ENCODE measurements at places on chromosomes 16 and 17.
A peak's percentile ranks its signal among the peaks of the same experiment; 100 is the strongest.

DNA sequence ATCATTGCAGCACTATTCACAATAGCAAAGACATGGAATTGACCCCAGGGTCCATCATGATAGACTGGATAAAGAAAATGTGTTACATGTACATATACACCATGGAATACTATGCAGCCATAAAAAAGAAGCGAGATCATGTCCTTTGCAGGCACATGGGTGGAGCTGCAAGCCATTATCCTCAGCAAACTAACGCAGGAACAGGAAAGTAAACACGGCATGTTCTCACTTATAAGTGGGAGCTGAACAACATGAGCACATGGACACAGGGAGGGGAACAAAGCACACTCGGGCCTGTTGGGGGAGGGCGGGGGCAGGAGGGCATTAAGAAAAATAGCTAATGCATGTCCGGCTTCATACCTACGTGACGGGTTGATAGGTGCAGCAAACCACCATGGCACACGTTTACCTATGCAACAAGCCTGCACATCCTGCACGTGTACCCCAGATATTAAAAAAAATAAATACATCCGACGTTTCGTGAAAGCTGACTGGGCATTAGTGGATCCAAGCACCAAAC lies 28.9 kb downstream of the ZNF778 start:
- no peak for DNase-seq

DNA sequence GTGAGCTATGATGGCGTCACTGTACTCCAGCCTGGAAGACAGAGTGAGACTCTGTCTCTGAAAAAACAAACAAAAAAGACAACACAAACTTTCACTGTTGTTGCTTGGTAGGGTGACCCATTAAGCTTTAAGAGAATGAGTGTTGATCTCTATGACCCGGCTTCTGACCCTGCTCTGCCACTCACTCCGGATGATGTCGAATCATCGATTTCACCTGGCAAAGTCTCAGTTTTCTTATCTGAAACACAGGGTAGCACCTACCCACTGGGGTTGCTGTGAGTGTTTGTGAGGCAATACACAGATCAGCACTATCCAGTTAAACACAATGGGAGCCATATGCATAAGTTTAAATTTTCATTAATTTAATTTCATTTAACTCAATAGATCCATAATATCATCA lies 20.6 kb upstream of the IRF8 start:
- DNase-seq = no peak

DNA sequence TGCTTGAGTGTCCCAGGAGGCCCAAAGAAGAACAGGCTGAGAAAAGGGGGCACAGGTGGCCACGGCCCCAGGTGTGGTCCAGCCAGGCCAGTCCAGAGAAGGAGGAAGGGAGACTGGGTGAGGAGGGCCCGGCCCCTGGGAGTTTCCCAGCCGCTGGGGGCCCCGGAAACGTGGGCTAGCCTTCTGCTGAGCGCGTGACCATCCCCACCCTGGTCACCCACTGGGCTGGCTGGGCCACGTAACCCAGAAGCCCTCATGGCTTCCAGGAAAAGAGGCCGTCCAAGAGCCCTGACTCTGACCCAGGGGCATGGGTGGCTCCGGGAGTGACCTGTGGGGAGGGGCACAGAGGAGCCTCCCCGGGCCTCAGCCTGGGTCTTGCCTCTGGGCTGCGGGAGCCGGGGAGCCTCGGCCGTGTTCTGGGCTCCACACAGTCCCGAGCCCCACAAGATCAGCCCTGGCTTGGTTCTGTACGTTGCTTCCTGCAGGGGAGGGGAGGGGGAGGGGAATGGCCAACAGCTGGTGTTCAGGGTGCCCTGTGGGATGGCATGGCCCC lies 29.8 kb upstream of the ACSF3 start:
- DNase-seq = no peak

DNA sequence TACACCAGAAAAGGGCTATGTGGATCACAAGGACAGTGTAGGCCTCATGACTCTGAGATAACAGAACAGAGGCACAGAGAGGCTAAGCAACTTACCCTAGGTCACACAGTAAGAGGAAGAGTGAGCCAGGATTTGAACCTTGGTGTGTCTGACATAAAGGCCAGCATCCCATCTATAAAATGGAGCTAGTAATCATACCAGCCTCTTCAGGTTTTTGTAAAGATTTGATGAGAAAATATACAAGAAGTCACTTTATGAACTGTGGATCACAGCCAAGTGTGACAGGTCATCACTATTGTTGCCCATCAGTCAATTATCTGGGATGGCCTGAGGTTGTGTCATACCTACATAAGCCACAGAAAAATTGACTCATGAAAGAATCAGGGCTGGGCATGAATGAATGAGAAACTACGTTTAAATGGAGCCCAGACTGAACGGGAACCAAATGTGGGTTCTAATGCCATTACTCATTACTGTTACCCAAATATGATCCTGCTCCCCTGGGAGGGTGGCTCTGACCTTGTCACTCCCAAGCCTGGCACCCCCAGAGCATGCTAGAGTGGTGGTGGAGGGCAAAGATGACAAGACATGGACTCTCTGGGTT lies 21.0 kb downstream of the FBXO39 start:
- no peak for DNase-seq

DNA sequence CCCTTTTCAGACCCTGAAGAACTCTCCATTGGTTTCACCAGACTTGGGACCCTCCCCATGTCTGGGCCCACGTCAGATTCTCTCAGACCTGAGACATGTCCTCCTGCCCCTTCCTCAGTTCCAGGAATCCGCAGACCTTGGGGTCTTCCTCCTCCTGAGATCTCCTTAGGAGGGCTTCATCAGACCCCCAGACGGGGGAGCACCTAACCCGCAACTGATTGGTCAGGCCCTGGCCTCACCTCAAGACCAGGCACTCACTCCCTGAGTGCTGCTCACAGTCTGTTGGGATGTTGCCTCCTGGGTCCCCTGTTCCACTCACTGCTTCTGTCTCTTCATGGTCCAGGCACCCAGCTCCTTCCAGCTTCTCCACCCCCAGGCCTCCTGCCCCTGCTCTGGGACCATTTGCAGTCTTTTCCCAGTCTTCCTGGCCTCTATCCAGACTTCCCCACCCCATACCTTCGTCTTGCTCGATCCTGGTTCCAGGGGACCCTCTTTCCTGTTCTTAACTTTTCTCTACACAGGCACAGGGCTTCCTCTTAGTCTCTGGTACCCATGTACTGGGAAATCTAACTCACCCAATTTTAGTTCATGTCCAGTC lies 1.2 kb downstream of the GID4 start:
- no peak for DNase-seq

DNA sequence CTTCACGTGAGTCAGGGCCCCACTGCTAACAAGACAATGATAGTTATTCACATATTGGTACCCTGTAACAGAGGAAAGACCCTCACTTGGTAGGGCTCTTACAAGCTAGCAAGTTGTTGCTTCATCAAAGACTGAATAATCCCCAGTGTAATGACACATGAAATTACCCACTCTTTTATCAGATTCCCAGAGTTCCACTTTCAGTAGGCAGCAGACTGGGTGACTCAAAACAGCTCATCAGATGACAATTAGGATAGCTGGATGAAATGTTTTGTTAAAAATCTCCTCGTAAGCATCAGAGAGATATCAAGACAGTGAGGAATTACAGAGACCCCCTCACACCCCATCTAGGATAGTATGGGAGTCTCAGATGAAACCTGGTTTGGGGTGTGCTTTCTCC lies 6.8 kb upstream of the OR1E2 start:
- no peak for DNase-seq

DNA sequence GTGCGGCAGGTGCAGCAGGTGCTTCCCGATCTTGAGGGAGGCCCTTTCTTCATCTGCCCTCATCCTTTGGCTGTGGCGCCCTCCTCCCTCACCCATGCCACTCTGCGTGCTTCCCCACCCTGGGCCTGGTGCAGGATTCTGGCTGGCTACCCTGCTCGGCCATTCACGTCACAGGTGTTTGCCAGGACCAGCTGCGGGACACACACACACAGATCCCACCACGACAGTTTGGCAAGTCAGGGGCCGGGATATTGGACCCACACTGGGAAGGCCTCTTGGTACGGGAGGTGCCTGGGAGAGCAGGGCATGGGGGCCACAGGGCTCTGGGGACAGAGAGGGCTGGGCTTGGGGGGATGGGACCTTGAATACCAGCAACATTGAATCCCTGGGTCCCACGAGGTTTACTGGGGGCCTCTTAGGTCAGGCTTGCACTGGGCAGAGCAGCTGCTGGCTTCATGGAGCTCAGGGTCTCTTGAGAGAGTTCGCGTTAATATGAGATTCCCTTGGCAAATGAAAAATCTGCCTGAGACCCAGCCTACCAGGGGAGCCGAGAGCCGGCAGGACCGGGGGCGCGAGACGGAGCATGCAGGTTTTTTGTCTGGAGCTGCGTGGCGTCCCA lies 15.1 kb downstream of the ADCY7 start:
- no peak for DNase-seq

GRCh38 chr17:44363613-44364159 lies at the start of gene FAM171A2:
Gene FAM171A2 (minus strand): TSS chr17:44363853. CDS start chr17:44363714, 139 bp downstream.
- DNase-seq = peak; percentile 87

DNA sequence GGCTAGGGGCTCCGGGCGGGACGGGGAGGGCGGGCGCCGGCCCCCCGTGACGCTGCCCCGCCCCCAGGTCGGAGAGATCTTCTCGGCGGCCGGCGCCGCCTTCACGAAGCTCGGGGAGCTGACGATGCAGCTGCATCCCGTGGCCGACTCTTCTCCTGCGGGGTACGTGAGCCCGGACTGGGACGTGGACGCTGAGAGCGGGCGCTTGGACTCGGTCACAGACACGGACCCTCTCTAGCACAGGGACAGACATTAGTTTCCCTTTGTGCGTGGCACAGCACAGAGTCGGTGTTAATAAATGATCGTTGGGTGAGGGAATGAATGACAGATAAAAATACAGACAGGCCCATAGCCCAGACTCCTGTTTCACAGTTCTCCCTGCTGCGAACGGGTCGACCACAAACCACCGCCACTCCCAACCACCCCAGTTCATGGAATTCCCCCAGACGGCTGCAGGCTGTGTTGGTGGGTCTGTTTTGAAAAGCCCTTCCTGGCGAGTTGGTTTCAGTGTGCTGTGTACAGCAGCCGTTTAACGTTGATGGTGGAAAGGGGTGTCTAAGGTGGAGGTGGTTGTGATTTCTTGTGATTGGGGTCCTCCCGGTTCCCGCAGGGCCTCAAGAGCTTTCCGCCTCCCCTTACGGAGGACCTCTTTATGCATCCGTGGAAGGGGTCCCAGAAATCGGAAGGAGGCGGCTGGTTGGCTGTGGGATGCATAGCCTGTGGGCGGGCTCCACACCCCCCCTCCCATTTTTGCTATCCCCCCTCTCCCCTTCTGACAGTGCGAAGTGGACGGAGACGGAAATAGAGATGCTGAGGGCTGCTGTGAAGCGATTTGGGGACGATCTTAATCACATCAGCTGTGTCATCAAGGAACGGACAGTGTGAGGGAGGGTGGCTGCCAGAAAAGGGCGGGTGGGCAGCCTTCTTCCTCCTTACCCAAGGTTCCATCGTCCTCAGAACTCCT lies 2.9 kb downstream of the RNASEK start:
- DNase-seq = peak; percentile 93

GRCh38 chr17:61352781-61353491 lies 46.7 kb upstream of the TBX2 start:
- DNase-seq = no peak

DNA sequence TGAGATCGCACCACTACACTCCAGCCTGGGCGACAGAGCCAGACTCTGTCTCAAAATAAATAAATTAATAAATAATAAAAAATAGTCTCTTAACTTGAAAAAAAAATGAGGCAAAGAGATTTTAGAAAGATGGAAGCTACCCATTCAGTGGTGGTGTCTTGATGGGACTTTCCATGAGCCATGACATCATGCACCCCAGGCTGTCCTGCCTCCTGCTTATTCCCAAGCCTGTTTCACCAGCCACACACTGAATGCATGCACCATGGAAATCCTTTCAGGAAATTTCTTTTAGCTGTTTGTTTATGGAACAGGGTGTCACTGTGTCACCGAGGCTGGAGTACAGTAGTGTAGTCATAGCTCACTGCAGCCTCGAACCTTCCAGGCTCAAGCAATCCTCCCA lies 8.9 kb upstream of the DLX3 start:
- no peak for DNase-seq

- no peak for DNase-seq
These were observed 120.9 kb upstream of the CDC42EP4 start for GRCh38 chr17:73432624-73433190.

GRCh38 chr16:71351558-71351901 lies 7.0 kb upstream of the CALB2 start:
- no peak for DNase-seq

GRCh38 chr16:66603537-66604375 lies 748 bp upstream of the CMTM3 start:
- DNase-seq = peak; percentile 89

- no peak for DNase-seq
These were observed 131.1 kb downstream of the ENGASE start for GRCh38 chr17:79205688-79206205.

DNA sequence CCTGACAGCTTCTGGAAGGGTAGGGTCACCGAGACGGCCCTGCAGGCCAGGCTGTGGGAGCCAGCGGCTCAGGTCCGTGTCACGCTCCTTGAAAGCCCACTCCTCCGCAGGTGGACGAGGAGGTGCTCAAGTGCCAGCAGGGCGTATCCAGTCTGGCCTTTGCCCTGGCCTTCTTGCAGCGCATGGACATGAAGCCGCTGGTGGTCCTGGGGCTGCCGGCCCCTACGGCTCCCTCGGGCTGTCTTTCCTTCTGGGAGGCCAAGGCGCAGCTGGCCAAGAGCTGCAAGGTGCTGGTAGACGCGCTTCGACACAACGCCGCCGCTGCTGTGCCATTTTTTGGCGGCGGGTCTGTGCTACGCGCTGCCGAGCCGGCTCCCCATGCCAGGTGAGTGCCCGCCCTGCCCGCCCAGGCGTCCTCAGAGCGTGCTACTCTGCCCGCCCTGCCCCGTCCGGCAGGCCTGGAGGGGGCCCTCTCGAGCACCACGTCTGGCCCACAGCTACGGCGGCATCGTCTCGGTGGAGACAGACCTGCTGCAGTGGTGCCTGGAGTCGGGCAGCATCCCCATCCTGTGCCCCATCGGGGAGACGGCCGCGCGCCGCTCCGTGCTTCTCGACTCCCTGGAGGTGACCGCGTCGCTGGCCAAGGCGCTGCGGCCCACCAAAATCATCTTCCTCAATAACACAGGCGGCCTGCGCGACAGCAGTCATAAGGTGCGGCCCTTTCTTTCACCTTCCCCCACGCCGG lies 1.3 kb downstream of the NAGS start:
- peak; percentile 79 for DNase-seq

- no peak for DNase-seq
These were observed 2.0 kb downstream of the STAT5B start for GRCh38 chr17:42274253-42274542.

- DNase-seq = no peak
These were observed 34.7 kb upstream of the AKAP1 start for GRCh38 chr17:57050306-57050705.

GRCh38 chr16:2985462-2985861 lies 5.2 kb upstream of the PKMYT1 start:
- no peak for DNase-seq
